AG20443 (cell line): ENCODE measurements at places on chromosomes 16 and 17.
A peak's percentile ranks its signal among the peaks of the same experiment; 100 is the strongest.

DNA sequence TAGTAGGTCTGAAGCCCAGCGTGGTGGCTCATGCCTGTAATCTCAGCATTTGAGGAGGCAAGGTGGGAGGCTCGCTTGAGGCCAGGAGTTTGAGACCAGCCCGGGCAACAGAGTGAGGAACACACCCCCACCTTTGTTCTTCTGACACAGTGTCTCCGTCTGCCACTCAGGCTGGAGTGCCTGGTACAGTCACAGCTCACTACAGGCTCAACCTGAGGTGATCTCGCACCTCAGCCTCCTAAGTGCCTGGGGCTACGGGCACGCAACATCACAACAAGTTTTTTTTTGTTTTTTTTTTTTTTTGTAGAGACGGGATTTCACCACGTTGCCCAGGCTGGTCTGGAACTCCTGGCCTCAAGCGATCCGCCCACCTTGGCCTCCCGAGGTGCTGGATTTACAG lies 6.7 kb upstream of the TLCD3A start:
- no peak for DNase-seq

DNA sequence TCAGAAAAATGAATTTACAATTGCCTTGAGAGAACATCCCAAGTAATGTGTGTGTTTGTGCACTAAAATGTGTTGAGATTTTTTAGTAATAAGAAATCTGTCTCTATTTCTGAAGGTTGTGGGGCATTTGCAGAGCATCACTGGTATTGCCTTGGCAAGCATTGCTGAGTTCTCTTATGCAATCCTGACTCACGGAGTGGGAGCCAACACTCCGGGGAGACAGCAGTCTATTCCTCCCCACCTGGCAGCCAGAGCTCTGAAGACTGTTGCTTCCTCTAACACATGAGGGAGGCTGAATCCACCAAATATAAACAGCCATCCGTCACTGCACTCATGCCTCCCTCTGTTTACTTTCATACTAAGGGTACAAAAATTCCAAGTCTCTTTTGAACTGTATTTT lies 10.6 kb downstream of the CNTD1 start:
- peak; percentile 93 for DNase-seq

DNA sequence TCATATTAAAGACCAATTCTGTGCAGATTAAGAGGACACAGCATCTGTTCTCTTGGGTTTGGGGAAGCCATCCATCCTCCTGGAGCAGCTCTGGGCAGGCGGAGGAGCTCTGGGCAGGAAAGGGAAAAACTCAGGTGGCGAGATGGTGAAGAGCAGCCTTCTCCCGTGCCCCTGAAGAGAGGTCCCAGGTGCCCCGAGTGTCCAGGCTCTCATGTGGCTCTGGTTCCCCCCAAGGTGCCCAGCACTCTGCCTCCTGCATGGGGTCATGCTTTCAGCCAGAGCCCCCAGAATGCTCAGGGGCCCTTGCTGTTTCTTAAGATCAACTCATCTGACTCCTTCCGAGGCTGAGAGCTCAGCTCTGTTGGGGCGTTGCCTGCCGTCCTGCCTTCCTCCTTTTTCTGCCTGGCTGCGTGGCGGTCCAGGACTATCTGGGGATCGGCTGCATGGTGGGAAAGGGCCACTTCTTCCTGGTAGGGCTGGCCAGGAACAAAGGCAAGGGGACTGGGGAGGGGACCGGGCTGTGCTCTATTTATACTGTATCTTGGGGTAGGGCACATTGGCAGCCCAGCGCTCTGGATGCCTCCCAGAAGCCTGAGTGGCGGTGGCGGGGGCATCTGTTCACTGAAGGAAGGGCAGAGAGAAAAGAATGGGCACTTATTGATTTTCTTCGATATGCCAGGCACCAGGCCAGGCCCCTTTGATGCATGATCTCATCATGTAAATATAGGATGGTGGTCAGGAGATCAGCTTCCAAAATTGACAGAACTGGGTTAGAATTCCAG lies 103.2 kb upstream of the SDK2 start:
- no peak for DNase-seq

DNA sequence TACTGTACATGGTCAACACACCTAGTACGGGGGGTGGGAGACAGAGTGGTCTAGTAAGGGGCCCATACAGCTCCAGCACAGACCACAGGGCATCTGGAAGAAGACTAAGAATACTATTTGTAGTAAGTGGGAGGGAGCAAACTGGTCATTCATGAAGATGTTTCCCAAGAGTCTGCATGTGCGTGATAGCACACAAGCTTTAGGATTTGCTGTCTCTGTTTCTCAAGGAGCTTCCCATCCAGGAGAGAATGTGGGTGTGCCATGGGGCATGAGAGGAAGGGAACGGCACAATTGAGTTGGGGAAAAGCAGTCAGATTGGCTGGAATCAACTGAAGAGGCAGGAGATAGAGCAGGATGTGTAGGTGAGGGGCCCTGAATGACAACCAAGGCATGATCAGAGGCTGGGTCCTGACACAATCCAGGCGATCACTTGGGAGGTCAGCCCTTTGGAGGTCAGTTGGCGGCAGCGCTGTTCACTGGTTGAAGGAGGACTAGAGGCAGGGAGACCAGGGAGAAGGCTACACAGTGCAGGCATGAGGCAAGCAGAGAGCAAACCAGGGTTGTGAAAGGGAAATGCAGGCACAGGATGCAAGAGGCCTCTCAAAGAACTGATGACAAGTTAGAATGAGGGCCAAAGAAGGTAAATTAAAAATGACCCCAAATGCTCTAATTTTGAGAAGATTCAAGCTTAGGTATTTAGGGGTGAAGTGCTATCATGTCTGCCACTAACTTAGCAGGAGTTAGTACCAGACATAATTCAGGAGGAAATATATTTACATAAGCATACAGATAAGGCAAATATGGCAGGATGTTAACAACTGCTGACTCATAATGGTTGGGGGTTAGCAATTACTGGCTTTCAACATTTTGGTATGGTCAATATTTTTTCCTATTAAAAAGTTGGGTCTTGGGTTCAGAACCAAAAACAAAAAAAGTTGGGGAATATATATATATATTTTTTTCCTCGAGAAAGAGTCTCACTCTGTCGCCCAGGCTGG lies 10.3 kb downstream of the UBE2O start:
- DNase-seq = no peak

DNA sequence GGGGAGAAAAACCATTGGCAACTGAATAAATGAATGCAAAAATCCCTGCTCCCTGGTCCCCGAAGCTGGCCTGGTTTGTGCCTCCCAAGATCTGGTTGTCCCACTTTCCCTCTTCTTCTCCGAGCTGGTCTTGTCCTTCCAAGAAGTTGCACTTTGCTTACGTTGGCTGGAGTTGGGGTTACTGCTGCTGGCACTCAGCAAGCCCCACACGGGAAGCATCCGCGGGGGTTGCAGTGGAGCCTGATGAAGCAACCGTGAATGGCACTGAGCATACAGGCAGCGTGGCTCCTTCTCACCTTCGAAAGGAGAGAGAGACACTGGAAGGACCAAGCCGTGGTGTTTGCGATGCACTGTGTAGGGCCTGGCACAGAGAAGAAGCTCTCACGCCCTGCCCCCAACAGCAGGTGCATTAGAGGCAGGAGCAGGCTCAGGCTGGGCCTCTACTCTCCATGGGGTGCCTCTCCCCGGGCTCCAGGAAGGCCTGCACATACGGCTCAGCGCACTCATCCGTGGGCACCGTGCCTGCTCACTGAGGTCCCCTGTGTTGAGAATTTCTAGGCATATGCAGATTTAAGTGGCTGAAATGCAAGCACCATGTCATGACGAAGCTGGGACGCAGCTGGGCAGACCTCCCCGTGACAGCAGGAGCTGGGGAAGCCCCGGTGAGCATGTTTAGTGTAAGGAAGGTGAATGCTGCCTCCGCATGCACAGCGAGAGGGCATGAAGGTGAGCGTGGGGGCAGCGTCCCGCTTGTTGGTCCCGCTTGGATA lies 12.1 kb downstream of the CA5A start:
- DNase-seq = no peak

GRCh38 chr16:48592839-48593429 lies 17.0 kb downstream of the N4BP1 start:
- DNase-seq = no peak

GRCh38 chr17:39225959-39226683 lies 376 bp upstream of the STAC2 start:
- DNase-seq = peak; percentile 81

DNA sequence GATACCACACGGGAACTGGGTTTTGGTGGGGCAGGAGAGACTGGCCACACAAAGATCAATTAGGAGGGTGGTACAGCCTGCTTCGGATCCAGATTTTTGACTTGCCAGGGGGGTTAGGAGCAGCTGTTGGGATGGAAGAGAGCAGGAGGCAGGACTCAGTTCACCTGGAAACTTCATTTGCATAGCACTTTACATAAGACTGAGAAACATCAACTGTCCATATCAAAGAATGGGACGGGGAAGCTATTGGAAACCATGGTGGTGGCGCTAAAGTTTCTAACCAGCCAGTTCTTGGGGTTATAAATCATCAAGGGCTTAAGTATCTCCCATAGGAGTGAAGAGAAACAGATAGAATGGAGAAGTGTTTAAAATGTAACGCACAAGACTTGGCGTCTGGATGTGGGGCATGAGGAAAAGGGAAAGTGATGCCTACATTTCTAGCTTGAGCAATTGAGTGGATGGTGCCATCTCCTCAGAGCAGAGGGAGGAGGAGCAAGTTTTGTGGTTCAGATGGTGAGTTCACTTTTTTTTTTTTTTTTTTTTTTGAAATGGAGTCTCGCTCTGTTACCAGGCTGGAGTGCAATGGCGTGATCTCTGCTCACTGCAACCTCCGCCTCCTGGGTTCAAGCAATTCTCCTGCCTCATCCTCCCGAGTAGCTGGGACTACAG lies 6.4 kb upstream of the SRCAP start:
- DNase-seq = no peak

DNA sequence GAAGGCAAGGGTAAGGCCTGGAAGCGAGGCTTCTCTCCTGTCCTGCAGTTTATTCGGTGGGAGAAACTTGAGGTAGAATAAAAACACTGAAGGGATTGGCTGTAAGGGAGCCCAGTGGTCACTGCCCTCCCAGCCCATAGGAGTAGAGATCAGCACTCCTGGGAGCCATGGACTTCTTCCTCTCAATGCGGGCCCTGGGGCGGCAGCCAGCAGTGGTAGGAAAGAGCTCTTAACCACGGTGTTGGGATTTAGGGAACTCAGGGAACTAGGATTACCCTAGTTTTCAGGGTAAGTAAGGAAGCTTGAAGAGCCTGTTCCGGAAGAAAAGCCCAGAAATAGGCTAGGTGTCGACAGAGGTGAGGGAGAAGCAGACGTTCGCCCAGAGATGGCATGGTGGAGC lies 23.8 kb upstream of the NAGLU start:
- no peak for DNase-seq

GRCh38 chr16:15807603-15808009 lies 49.2 kb downstream of the MYH11 start:
- DNase-seq = no peak

- peak; percentile 34 for DNase-seq
These were observed 177.9 kb downstream of the SEC14L1 start for GRCh38 chr17:77318491-77319210.
